Sigmoid colon (tissue), 7 donors: ENCODE measurements at places on chromosomes 2 and 18.

DNA sequence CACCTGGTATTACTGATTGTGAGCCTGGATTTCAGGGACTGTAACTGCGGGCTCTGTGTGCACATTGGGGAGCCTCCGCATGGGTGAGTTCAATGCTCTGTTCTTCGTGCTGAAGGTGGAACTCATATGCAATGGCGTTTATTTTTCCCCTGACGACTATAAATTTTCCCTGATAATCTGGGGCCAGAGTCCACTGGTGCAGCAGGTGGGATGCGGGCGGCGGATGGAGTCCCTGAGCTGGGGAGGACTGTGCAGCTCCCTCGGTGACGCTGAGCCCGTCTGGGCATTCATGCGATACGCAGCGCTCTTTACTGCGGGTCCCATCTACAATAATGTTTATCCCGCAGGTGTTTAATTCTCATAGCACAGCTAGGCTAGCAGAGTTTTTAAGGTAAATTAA is 181.6 kb upstream of the ALKAL2 start:
- DNase-seq: no peak

- no peak for DNase-seq
These were observed 367.0 kb downstream of the RND3 start for GRCh38 chr2:150120326-150120955.

- peak; percentile 56 for DNase-seq
These were observed 6.3 kb upstream of the GAL3ST2 start for GRCh38 chr2:241770185-241770935.

DNA sequence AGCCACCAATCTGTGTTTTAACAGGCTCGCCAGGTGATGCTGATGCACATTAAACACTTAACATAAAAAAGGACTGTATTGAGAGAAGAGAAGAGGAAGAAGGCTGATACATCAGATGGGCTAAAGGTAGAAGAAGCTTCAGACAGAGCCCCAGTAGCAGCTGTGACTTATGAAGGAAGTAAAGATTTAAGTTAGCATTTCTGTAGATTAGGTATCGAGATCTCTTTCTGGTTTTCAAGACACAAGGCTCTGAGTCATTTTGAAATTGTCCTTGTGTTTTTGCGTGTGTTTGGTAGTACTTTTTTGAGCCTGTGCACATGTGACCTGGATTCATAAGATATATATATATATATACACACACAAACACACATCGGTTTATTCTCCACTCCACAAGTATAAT is 40.6 kb upstream of the GCFC2 start:
- no peak for DNase-seq

GRCh38 chr2:150192701-150193100 is 294.8 kb downstream of the RND3 start:
- no peak for DNase-seq

- DNase-seq: no peak
These were observed 285.9 kb downstream of the EIPR1 start for GRCh38 chr2:3091696-3092095.

- no peak for DNase-seq
These were observed 20.9 kb downstream of the ERBB4 start for GRCh38 chr2:212517693-212518092.
